ENCODE measurements at places on chromosomes 4 and X.

DNA sequence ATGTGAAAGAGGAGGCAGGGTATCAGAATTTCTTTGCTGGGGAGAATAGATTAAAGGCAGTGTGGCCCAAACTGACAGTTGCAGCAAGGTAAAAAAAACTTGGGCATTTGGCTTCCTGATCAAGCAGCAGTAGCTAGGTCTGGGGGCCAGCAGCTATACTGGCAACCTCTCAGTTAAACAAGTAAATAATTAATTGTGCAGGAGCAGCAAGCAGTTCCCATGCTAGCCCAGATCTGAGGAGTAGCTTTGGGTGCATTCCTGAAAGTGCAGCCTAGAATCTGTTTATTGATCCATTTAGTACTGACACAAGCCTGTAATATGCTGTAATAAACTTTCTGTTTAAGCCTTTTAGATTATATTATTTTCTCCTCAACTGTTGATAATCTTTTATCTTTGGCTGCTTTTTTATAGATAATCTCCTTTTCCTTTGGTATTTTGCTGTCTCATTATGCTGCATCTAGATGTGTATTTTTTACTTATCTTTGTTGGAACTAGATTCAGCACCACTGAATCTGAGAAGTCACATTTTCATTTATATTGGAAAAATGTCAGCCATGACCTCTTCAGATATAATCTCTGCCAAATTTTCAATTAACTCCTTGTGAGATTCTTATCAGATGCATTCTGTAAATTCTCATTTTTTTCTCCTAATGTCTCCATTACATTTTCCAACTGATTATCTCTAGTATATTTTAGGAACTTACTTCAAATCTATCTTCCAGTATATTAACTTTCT lies 276.3 kb downstream of the STPG2 start:
- no peak for DNase-seq

DNA sequence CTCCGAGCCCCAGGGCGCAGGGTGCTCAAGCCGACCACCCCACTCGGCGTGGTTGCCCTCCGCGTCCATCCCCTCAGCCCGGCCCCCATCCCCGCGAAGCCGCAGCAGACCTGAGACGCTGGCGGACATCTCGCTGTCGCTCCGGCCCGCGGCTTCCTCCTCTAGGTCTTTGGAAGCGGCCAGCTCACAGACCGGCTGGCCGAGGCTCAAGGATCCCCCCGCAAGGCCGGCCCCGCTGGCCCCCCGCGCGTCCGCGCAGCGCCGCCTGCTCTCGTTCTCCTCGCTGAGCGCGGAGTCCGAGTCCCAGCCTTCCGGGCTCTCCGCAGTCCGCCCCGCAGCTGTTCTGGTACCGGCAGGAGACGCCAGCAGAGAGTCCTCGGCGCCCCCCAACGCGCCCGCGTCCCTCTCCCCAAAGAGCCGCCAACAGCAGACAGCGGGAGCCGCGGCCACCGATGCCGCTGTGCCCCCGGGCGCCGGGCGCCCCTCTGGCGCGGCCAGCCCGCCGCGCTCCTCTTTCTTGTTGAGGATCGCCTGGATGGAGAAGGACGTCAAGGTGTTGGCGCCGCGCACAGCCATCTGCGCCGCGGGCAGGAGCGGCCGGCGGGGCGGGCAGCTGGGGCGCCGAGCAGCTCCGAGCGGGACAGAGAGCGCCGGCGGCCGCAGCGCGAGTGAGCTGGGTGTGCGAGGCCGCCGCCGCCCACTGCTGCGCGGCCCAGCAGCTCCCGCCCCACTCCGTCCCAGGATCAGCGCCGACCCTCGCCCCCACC lies at the start of gene NKX3-2:
TSS of gene NKX3-2 (minus strand) at position 670 of the 767 bp plus-strand sequence. CDS start at position 576, 94 bp downstream.
- peak; percentile 75 for DNase-seq

DNA sequence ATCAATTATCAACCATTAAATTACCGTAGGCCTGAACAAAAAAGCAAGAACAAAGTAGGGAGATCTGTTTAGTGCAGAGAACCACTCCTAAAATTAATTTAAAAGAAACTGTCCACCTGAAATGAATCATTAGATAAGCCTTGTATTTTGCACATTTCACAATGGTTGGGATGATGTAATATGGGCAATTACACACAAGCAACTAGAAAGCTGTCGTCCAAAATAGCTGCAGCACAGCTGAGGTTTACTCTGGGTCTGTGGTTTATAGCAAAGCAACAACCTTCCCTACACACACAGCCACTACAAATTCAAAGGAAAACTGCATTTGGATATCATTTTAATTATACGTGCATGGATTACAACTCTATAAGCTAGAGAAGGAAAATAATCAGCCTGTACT lies 28.5 kb downstream of the PCDH19 start:
- DNase-seq: no peak

- DNase-seq: no peak
Measured at GRCh38 chr4:151475035-151475714, 66.2 kb downstream of the FHIP1A start.

DNA sequence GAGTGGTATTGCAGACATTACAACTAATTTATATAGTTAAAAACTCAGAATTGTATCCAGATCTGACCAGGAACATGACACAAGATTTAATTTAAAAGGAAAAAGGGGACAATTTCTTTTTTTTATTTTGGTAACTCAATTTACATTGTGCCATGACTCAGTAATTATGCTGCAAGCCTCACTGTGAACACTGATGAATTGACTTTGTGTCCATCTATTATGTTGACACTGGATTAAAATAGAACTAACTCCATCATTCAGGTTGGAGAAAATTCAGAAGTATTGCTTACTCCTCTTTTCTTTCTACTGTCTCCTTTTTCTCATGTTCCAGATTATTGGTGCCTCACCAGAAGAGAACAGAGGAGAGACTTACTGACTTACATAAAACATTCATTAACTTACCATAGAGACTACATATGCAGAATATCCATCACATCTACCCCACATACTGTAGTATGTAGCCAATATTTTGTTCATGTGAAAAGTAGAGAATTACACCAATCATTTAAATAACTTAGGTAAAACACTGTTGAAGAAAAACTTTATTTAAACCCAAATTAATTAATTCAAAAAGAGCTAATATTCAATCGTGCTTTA lies 15.8 kb upstream of the LEF1 start:
- DNase-seq: no peak
